ENCODE measurements at places on chromosomes 2 and 18.

GRCh38 chr2:5569256-5569655 is 122.9 kb upstream of the SOX11 start:
- DNase-seq = no peak

DNA sequence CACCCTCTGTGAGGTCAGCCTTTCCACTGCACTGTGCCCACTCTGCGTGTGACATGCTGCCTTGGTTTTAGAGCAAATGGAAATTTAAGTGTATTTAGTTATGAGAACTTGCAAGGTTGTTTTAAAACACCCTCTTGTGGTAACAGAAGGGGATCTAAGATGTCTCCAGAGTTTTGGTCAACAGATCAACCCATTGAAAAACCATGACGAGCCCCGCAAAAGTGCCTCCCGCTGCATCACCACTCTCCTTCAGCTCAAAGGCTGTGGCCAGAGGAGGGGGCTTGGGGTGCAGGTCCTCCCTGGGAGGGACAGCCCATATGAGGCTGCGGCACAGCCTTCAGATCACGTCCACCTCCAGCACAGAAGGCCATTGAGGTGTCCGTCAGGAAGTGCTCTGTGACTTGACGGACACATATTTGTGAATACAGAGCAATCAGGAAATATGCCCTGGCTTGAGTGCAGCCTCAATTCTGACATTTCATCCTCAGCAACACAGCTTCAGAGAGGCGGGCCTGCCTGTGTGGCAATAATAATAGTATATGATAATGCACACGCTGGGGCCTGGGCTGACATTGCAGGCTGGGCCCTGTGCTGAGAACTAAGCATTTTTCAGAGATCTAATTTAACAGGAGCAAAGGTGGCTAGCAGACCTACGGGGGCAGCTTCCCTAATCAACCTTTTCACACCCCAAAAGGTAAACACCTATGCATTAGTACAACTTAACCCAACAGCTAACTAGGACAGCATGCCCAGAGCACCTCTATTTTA is 213.9 kb downstream of the ANAPC1 start:
- no peak for DNase-seq

- DNase-seq = no peak
Observed at GRCh38 chr2:235789552-235789951, 295.7 kb downstream of the AGAP1 start.

DNA sequence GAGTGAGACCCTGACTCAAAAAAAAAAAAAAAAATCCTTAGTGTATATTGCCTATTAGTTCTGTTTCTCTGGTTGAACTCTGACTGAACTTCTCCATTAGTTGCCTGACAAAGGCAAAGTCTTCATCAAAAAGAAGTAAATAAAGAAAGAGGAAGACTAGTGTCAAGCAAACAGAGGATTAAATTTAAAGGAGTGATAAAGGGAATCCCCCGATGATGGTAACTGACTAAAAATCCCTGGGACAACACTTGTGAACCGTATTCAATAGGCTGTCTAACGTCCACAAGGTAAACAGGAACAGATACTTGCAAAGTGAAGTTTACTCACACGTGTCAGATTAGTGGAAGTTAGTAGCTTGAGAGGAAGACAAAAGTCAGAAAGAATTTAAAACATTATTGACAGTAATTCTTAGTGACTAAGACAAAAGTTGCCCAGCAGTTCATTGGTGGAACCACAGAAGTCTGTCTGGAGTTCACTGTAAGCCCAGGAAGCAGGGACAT is 26.2 kb upstream of the SPOPL start:
- no peak for DNase-seq

DNA sequence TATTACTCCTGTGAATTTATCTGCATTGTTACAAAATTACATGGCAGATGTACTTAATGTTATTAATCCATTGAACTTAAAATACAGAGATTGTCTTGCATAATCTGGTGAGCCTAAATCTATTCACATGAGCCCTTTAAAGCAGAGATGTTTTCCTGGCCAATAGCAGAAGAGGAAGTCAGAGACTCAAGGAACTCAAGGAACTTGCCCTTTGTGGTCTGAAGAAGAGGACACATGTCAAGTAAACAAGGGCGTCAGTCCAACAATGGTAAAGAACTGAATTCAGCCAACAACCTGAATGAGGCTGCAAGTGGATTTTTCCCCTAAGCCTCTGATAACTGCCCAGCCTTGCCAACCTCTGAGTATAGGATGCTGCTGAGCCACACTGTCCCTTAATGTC is 356.3 kb upstream of the PKDCC start:
- no peak for DNase-seq

- peak; percentile 59 for DNase-seq
Observed at GRCh38 chr2:28543316-28544035, 47.6 kb downstream of the PLB1 start.

- DNase-seq = no peak
Observed at GRCh38 chr18:70261141-70261788, 27.6 kb upstream of the SOCS6 start.

DNA sequence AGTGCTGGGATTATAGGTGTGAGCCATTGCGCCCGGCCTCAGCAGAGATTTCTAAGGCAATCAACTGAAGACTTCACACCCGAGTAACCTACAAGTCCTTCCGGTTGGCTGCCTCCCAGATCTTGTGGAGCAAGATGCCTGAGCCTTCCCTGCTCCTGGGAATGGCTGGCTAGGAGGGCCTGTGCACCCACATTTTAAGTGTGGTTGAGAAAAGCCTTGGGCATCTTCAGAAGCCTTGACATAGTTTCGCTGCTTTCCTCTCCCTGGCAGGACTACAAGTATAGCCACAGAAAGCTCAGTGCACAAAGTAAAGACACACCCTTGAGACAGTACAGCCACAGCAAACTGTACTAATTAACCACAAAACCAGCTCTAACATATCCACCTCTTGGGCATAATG is 35.2 kb downstream of the E2F6 start:
- DNase-seq = no peak

DNA sequence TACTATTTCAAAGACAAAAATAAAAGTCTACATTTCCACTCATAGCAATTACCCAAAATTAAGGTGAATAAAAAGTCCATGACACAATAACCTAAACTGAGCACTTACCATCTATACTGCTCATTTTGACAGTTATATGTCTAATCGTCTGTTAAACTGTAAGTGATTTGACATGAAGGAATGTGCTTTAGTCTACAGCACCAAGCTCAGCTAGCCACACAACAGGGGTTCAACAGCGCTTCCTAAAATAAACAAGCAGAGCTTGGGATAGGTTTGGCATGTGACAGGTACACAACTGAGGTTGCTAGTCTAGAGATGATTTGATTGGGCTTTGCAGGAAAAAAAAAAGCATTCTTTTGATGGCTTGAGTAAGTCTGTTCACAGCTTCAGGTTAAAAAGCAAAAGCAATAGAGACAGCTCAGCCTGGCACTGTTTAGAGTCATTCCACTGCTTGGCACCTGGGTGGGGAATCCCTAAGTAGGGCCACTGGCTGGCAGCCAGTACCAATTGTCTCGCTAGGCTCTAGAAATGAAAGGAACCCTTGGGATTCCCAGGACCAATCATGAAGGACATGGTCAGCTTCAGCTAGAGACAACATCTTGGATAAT is 78.6 kb downstream of the BARD1 start:
- DNase-seq = no peak

DNA sequence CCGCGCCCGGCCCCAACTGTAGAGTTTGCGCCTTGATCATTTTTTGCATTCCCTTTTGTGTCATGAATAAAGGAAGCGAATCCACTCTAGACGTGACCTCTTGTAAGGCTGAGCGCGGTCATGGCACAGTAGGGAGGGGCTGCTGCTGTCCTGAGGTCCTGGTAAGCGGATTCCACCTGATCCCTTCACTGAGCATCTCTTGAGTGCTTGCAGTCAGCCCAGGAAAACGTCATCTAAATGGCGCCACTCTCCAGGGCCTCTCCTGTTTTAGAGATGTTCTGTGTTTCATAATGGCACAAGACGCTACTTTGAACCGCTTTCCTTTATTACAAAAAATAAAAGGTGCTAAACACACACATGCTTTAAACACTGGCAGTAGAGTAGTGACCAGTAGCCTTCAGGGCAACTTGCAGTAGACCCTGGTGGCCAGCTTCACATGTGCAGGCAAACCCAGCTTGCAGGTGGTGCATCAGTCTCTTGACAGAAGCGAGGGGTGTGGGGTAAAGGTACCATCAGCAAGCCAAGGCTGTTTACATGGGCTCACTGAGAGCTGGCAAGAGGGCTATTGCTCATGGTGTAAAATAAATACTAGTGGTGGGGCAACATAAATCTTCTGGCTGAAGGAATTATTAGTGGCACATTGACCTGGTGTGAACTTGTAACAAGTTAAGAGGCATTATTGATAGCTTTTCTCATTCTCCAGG is 43.0 kb upstream of the ACKR3 start:
- DNase-seq = no peak

Data from fibroblast of skin of left biceps (primary cell).